Sigmoid colon (tissue), 7 donors: ENCODE measurements at places on chromosomes 6 and 20. TPM values are rescaled to one million over a fixed set of nuclear protein-coding genes. Genes with fewer than 3 reads are reported as not detected.

- no peak for DNase-seq
Measured at GRCh38 chr6:98824162-98824901, 10.0 kb upstream of the POU3F2 start.

DNA sequence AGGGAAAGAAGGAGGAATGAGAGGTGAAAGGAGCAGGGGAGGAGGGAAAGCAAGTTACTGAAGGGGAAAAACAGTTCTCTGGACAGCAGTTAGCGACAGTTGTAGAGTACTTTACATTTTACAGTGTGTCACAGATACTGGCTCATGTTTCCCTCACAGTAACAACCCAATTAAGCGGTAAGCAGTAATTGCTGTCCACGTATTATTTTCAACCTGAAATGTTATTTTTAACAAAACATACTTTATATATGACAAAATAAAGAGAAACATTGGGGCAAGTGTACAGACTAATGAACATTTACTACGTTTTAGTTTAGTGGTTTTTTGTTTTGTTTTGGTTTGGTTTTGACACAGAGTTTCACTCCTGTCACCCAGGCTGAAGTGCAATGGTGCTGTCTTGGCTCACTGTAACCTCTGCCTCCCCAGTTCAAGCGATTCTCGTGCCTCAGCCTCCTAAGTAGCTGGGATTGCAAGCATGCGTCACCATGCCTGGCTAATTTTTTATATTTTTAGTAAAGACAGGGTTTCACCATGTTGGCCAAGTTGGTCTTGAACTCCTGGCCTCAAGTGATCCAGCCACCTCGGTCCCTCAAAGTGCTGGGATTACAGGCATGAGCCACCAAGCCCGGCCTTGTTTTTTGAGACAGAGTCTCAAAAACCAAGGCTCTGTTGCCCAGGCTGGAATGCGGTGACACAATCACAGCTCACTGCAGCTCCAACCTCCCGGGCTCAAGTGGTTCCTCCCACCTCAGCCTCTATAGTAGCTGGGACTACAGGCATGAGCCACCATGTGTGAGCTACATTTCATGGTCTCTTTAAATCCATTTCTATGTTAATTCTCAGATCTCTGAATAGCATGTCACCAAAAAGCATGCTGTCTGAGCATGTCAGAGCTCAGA, 22.6 kb upstream of the BTN3A2 start:
- no peak for DNase-seq

DNA sequence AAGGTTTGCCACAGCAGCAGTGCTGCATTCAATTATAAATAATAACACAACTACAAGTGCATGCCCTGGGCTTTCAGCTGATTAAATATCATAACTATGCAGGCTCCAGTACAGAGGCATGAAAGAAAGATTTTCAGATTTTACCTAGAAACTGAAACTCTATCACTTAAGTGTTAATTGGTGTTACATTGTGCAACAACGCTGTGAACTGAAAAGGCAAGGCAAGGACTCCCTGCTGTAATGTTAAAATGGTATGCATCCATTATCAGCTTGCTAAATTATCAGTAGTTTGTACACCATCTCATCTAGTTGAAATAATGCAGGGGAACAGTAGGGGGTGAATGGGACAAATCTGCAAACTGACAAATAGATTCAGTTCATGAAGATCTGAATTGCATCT, 976.7 kb upstream of the MANEA start:
- DNase-seq = no peak

DNA sequence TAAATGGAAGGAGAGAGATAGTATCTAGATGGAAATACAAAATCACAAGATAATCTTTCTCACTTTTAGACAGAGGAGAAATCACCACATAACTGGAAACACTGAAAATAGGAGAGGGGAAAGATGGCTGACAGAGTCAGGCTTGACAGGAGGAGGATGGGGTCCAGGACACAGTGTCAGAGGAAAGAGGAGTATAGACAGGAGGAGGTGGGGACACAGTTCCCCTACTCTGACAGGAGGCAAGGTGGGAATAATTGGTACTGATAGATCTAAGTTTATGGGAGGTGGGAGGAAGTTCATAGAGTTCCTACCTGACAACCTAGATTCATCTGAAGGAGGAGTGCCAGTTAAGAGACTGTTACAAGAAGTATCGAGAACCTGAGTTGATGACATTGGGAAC, 9.1 kb downstream of the GPR6 start:
- DNase-seq = no peak

GRCh38 chr6:151408858-151409257, 17.5 kb upstream of the ZBTB2 start:
- DNase-seq = no peak

DNA sequence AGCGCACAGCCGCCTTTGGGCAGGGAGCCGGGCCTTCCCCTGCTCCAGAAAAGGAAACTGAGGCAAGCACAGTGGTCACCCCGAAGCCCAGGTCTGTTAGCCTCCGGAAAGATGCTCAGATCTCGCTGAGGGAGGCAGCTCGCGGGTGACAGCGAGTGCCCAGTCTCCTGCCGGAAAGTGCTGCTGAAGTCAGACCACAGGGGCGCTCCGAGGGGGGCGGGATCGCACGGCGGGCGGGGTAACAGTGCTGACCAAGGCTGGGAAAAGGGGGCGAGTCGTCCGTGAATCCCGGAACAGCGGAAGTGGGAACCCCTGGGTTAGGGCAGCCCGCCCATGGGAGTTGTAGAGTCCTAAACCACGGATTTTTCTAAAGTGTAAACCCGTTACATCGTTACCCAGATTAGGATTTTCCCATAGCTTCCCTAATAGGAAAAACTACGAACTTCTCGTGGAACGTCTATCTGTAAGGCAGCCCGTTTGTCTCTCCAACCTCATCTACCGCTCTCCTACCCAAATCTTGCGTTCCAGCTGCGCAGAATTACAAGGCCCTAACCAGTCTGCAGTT, 504 bp downstream of the VPS16 start:
- DNase-seq = peak; percentile 86

ZNF512B gene
- total RNA-seq = 10.5 TPM

- no peak for DNase-seq
Measured at GRCh38 chr20:60895363-60896079, 356.5 kb upstream of the CDH4 start.

DNA sequence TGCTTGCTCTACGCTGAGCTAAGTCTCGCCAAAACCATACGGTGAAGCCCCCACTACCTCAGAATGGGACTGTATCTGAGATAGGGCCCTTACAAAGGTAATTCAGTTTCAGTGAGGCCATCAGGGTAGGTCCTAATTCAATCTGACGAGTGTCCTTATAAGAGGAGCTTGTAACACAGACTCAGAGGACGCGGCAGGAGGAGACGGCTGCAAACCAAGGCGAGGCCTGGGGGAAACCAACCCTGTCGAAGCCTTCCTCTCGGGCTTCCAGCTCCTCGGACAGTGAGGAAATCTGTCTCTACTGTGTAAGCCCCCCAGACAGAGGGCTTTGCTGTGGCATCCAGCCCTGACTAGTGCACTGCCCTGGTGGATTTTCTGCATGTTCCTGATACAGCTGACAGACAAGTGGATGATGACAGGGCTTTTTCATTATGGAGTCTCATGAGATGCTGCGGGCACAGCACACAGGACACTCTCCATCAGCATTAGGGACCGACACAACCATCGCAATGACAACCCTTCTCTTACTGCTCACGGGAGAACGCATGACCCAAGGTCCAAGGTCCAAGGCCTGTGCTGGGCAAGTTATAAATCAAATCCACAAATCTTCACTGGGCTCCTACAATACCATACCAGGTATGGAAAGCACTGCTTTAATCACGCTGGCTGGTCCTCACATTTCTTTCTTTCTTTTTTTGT, 48.2 kb downstream of the SSR1 start:
- peak; percentile 39 for DNase-seq

DNA sequence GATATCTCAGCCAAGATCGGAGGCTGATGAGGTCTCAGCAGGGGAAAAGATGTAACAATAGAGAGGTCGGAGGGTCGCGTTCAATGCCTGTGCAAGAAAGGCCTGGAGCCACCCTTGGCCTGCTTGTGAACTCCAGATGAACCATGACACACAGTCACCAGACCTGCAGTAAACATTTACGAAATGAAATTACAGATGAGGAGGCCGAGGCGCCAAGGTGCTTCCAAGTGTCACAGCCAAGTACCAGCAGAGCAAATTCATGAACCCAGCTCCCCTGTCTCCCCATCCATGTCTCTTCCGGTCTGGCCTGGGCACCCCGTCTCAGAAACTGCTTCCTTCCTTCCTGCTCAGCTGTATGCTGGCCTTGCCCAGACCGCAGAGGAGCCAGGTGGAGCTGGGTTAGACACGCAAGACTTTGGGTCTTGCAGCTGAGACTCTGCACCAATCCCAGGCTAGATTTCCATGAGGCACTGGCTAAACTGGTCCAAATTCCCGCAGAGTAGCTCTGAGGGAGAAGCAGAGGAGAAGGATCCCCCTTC, 48.1 kb downstream of the CHMP4B start:
- no peak for DNase-seq

SCUBE3 gene
- 5.7 TPM for total RNA-seq

DSE gene
- 27.7 TPM for total RNA-seq

DNA sequence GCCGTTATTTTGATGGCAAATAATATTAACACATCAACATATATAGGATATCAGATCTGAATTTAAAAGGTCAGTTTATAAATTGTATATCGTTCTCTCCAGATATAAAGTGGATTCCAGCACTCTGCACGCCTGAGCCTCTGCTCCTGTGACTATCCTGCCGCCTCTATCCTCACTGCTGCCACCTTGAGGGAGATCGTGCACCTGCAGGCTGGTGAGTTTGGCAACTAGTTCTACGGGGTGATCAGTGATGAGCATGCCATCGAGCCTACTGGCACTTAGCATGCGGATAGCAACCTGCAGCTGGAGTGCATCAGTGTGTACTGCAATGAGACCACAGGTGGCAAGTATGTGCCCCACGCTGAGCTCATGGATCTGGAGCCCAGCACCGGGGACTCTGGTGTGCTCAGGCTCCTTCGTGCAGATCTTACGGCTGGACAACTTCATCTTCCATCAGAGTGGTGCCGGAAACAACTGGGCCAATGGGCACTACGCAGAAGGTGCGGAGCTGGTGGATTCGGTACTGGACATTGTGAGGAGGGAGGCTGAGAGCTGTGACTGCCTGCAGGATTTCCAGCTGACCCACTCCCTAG, 84.9 kb downstream of the FBXO5 start:
- DNase-seq = peak; percentile 64

GRCh38 chr6:98971303-98971702, 23.6 kb upstream of the FBXL4 start:
- no peak for DNase-seq

GRCh38 chr6:46056906-46057529, 41.4 kb upstream of the CLIC5 start:
- no peak for DNase-seq

DNA sequence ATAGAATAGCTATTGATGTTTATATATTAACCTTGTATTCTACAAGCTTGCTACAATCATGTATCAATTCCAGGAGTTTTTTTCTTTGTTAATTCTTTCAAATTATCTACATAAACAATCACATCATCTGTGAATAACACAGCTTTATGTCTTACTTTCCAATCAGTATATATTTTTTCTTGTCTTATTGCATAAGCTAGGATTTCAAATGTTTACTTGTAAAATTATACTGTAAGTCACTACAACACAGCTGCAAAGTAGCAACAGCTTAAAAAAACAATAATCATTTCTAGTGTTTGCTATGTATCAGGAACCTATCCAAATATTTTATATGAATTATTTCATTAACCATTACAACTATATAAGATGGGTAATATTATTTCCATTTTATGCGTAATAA, 270.4 kb downstream of the KIF16B start:
- no peak for DNase-seq

- no peak for DNase-seq
Measured at GRCh38 chr20:12815778-12816408, 192.9 kb upstream of the SPTLC3 start.

ZNF165 gene
- total RNA-seq = 0.99 TPM

DNA sequence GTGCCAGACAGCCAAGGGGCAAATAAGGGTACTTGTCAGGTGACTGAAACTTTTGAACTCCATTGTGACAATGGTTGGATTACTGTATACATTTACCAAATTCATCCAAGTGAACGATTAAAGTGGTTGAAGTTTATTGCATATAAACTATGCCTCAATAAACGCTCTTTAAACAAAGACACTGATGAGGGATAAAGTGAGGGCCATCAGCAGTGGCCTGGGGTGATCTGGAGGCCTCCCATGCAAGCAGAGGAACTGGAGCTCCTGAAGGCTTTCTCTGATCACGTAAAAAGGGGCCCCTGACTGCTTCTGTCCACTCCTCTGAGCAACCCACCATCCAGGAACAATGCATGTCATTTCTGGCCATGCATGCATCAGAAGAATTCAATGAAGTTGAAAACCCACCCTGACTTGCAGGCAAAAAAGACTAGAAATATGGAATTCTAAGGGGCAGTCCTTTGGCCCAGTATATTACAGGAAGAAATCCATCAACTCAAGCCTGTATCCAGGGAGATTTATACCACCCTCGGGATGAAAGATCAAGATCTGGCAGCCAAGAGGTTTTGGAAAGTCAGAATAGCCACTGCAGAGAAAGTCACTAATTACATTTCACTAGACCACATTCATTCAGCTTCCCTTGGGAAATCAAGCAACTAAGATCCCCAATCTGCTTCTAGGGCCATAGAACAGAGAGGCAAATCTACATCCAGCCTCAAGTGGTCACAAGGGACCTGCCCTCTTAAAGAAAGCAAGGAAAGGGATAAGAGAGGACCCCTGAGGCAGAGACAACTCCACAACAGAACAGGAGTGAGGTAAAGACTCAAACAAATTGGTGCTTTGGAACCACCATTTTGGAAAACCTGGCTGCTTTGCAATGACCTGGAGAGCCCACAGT, 31.7 kb upstream of the RAB22A start:
- no peak for DNase-seq

SLC17A3 gene
- not detected for total RNA-seq

DNA sequence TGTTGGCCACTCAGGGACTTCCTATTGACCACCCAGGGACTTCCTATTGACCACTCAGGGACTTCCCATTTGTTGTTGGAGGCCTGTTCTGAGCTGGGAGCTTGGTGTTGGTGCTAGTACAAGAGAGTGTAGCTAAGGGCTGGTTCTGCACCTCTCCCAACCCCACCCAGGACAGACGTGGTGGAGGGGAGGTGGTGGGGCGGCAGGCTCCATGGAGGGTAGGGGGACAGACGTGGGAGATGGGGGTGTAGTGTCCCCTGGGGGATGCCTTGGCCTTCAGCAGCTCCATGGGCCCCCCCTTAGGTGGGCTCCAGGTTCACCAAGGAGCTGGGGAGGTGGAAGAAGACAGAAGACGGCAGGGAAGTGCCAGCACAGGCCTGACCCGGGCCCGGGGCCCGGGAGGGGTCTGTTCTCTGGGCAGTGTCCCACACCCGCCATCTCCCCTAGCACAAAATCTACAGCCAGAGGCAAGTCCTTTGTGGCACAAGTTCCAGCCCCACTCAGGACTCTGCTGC, 33.9 kb downstream of the CHRNA4 start:
- DNase-seq = no peak

DNA sequence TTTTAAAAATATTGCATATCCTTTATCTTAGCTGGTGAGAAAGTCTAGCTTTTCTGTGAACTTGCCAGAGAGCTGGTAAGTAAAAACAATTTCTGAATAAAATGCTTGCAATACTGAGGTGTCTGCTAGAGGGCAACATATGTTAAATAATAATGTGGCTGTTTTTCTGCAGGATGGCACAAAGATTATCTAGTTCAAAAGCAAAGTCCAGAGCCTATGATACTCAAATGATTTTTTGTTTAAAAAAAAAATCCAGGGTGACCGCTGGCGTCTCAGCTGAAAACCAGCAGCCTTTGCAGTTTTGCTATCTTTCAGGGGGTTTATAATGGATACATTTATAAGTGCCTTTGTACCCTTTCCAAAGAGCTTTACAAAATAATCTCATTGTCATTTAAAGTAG, 194.9 kb downstream of the PHACTR1 start:
- DNase-seq = no peak

ZNF343 gene
- total RNA-seq = 12.5 TPM

C4A gene
- total RNA-seq = 249 TPM

COL19A1 gene
- total RNA-seq = 0.82 TPM
